T-cell (primary cell): ENCODE measurements at places on chromosomes 3 and 15.

DNA sequence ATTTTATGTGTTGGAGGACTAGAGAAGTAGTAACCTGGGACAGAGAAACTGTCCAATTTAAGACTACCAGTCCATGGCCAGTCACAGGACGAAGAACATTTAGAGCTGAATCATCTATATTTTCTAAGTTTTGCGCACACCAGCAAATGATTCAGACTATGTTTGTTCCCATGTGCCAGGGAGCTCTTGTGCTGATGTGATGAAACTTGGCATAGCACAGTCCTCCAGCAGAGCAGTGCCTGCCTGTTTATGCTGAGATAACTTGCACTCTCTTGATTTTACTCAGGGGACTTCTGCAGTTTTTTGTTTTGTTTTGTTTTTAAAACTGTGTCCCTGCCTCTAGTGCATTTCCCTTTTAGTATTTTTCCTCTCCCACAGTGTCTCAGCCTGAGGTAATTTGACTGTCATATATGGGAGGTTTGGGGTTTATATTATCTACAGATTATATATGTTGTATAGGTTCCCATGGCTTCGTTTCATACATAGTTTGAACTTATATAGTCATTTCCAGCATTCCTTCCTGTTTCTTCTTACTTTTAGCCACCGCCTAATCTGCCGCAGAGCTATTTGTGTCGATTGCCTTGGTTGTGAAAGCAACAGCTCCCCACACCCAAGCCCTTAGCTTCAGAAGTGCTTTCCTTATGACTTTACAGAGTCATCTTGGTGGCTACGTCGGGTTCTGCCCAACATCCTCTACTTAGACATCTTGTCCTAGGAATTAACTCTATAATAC, 45.5 kb downstream of the PPM1L start:
- peaks cover 11% of the 10 kb centered on the region for H3K4me1 ChIP-seq
- H3K27me3 ChIP-seq, result no peaks in the 10 kb centered on the region

GRCh38 chr3:46378426-46378942, 7.7 kb downstream of the CCR5 start:
- no peak overlapping the region for H3K27ac ChIP-seq
- peaks cover 14% of the 10 kb centered on the region for H3K4me1 ChIP-seq
- no peak overlapping the region for H3K4me3 ChIP-seq
- no peaks in the 10 kb centered on the region for H3K27me3 ChIP-seq
- H3K36me3 ChIP-seq, result no peaks in the 10 kb centered on the region
- DNase-seq, result peak; percentile 43

DNA sequence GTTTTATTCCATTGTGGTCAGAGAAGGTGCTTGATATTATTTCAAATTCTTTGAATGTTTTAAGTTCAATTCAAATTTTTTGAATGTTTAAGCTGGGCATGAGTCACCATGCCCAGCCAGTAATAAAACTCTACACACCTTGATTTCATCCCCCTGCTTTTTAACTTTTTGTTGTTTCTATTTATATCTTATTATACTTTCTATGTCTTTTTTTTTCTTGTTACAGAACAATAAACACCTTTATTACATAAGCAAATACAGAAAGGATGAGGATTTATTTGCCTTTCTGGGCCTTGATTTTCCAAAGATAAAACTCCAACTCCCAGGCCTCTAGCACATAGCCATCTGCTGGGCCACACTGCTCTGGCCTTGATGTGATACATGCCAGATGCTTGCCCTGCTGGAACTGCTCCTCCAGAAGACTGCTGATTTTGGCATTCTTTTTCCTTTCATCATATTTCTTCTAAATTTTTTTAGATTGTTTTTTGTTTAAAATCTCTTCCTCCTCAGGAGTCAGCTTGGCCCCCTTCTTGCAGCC, 14.0 kb downstream of the DNAH12 start:
- H3K4me3 ChIP-seq, result no peak overlapping the region
- no peak for DNase-seq
- no peaks in the 10 kb centered on the region for H3K36me3 ChIP-seq
- no peak overlapping the region for H3K27ac ChIP-seq
- no peaks in the 10 kb centered on the region for H3K27me3 ChIP-seq
- H3K4me1 ChIP-seq, result no peaks in the 10 kb centered on the region

DNA sequence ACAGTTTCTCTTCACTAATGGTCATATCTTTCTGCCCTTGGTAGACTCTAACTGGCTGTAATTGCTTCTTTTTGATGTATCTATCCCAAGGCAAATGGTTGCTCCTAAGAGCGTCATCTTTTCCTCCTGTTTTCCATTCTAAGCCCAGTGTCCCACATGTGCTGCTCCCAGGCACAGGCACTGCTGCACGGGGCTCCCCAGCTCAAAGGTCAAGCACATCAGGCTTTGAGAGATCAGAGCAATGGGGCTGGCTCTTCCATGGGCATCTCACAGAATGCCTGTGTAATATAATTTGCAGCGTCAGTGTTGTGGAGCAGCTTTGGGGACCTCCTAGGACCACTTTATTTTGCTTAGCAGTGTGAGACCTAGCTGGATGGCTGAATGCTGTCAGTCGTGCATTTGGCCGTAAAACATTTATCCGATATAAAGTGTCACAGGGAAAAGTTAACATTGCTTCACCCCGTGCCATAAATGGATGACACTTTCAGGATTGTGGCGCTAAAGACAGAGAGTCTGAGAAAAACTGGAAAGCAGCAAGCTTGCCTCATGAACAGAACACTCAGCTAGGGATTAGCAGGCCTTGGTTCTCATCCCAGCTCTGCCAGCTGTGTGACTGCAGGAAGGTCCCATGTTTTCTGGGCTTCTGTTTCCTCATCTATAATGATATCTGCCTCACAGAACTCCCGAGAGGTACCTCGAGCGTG, 277.5 kb upstream of the TBL1XR1 start:
- no peaks in the 10 kb centered on the region for H3K27me3 ChIP-seq
- H3K4me3 ChIP-seq, result no peak overlapping the region
- no peaks in the 10 kb centered on the region for H3K36me3 ChIP-seq

DNA sequence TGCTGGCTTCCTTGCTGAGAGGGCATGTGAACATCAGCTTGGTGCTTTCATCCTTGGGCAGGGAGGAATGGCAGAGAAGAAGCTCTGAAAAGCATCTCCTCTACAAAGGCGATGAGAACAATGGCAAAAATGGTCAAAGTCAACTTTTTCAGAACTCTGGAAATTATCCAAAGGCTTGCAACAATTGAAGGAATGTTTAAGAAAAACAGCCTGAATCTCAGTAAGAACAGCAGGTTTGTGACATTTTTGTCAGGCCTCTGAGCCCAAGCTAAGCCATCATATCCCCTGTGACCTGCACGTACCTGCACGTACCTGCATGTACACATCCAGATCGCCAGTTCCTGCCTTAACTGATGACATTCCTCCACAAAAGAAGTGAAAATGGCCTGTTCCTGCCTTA, 51.8 kb downstream of the ONECUT1 start:
- no peak for DNase-seq
- no peak overlapping the region for H3K4me3 ChIP-seq
- no peaks in the 10 kb centered on the region for H3K4me1 ChIP-seq

DNA sequence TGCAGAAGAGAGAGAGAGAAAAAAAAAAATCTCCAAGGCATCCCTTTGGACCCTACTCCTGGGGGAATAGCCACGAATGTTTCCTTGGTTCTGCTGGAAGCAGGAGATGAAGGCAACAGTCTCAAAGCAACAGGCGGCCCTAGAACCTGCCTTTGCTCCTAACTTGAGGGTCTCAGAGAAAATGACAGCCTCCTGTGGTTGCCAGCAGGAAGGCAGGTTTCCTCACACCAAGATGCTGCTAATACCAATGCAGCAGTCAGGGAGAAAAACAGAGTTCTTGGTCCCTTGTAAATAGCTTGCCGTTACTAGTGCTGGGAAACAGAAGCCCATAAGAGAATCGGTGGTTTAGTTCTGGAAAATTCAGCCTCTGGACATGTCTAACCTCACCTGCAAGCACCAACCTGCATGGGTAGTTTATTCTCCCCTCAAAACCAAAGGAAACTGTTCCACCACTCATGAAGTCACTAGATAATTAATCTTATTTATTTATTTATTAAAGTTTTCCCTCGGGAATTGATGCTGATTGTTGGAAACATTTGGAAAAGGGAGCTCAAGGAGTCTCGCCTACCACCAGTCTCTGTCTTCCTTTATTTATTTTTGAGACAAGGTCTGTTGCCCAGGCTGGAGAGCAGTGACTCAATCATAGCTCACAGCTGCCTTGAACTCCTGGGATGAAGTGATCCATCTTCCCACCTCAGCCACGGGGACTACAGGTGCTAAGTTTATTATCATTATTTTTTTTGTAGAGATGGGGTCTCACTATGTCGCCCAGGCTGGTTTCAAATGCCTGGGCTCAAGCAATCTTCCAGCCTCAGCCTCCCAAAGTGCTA, 883 bp upstream of the FRMD4B start:
- peak overlapping the region; percentile 41 for H3K4me3 ChIP-seq
- H3K4me1 ChIP-seq, result peaks cover 17% of the 10 kb centered on the region
- DNase-seq, result no peak
- H3K27me3 ChIP-seq, result no peaks in the 10 kb centered on the region
- H3K36me3 ChIP-seq, result no peaks in the 10 kb centered on the region
- no peak overlapping the region for H3K27ac ChIP-seq

- no peak for DNase-seq
- peaks cover 2% of the 10 kb centered on the region for H3K36me3 ChIP-seq
- H3K4me3 ChIP-seq, result no peak overlapping the region
- H3K27ac ChIP-seq, result no peak overlapping the region
- H3K27me3 ChIP-seq, result no peaks in the 10 kb centered on the region
These were observed 94.1 kb upstream of the SKOR1 start for GRCh38 chr15:67731112-67731721.

GRCh38 chr15:92825985-92826384, 74.1 kb upstream of the CHD2 start:
- no peaks in the 10 kb centered on the region for H3K27me3 ChIP-seq
- no peak overlapping the region for H3K4me3 ChIP-seq
- peaks cover 25% of the 10 kb centered on the region for H3K4me1 ChIP-seq

GRCh38 chr3:163671201-163671600, 1407.1 kb downstream of the SI start:
- no peak overlapping the region for H3K27ac ChIP-seq
- no peaks in the 10 kb centered on the region for H3K36me3 ChIP-seq
- no peaks in the 10 kb centered on the region for H3K27me3 ChIP-seq

GRCh38 chr15:77627067-77627466, 5.6 kb downstream of the LINGO1 start:
- peaks cover 63% of the 10 kb centered on the region for H3K27me3 ChIP-seq
- H3K36me3 ChIP-seq, result no peaks in the 10 kb centered on the region
- H3K27ac ChIP-seq, result no peak overlapping the region
- no peaks in the 10 kb centered on the region for H3K4me1 ChIP-seq

- H3K27ac ChIP-seq, result no peak overlapping the region
- no peak for DNase-seq
- H3K4me3 ChIP-seq, result no peak overlapping the region
These were observed 94.7 kb downstream of the IL5RA start for GRCh38 chr3:3015185-3016089.
